ENCODE measurements at places on chromosomes 1 and 21. TPM values are rescaled to one million over a fixed set of nuclear protein-coding genes. Genes with fewer than 3 reads are reported as not detected.

The SELP gene
- polyA plus RNA-seq = not detected

The MYOM3 gene
- not detected for polyA plus RNA-seq

The NRIP1 gene
- polyA plus RNA-seq = 12.0 TPM

The USF1 gene
- 33.0 TPM for polyA plus RNA-seq

The KRTAP12-2 gene
- polyA plus RNA-seq = not detected

The MPZL1 gene
- 125 TPM for polyA plus RNA-seq

The DDOST gene
- 587 TPM for polyA plus RNA-seq
